ENCODE measurements at places on chromosomes 6 and 20.
A peak's percentile ranks its signal among the peaks of the same experiment; 100 is the strongest.

DNA sequence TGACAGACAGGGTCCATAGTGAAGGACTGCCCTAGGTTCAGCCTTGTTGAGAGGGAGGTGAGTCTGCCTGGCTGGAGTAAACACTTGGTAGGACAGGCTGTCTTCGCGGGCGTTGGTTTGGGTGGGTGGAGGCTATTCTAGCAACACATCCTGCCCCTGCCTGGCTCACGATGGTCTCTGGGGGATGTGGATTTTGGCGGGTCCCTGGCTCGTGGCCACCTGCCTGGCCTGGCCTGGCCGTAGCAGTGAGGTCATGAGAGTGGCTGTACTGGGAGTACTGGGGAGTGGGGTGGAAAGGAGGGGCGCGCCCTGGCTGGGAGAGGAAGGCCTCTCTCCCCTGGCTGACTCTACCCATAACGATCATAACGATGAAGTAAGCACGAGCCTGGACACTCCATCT lies 30.2 kb upstream of the MRPS18A start:
- no peak for DNase-seq

GRCh38 chr6:35603326-35604202 lies 85.2 kb downstream of the FKBP5 start:
- DNase-seq, result no peak

GRCh38 chr6:116928677-116929076 lies 51.6 kb downstream of the RFX6 start:
- DNase-seq, result no peak

- no peak for DNase-seq
Observed at GRCh38 chr6:166579237-166579850, 7.1 kb downstream of the RAMACL start.

DNA sequence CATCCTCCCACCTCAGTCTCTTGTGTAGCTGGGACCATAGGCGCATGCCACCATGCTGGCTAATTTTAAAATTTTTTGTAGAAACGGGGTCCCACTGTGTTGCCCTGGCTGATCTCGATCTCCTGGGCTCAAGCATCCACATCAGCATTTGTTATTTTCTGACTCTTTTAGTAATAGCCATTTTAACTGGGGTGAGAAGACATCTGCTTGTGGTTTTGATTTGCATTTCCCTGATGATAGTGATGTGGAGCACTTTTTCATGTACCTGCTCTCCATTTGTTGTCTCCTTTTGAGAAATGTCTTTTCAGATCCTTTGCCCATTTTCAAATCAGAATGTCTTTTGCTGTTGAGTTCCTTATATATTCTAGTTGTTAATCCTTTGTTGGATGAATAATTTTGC lies 22.2 kb upstream of the TULP4 start:
- peak; percentile 33 for DNase-seq

DNA sequence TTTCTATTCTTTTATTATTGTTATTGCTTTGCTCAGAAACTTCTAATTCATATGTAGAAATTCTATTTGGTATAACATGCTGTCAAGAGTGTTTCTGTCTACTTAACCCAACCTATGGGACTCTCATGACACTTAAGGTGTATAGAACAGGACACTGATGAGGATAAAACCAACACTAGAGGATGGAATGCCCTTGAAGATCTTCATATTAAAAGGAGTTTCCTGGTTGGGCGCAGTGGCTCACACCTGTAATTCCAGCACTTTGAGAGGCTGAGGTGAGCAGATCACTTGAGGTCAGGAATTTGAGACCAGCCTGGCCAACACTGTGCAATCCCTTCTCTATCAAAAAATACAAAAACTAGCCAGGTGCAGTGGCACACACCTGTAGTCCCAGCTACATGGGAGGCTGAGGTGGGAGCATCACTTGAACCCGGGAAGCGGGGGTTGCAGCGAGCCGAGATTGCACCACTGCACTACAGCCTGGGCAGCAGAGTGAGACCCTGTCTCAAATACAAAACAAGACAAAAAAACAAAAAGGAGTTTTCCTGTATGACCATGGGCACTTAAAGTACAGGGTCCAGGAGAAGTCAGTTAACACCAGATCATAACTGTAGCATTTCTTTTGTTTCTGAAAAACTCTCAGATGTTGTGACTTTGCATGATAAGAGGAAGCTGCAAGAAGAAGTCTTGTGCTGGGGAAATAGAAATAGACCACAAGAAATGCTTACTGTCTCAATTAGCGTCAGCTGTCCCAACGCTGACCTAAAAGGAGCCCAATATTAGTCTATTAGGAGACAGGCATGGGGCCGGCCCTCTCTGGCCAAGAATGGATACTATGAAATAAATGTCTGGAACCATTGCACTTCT lies 38.9 kb upstream of the CD2AP start:
- no peak for DNase-seq

DNA sequence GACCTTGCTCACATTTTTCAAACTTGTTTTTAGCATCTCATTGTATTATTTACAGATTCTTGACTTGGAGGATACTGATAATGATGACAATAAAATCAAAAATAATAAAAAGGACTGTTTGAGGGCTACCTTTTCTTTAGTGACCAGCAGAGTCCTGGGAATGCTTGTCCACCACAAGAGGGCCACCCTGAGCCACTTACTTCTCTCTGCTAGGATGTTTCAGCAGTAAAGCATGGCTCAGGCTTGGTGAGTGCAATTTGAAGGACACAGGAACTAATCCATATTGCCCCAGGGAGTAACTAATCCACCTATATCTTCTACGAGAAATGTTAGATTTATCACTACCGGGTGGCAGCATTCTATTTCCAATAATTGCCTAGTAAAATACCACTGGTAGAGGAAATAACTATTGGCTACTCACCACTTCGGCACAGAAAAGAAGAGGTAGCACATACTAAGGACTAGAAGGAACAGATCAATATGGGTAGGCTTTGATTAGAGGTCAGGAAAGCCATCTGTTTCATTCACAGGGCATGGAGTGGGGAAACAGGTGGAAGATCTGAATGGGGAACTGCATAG lies 5.8 kb upstream of the KIAA0408 start:
- peak; percentile 69 for DNase-seq

- DNase-seq, result no peak
Observed at GRCh38 chr6:28969129-28969528, 36.0 kb downstream of the ZNF311 start.

- DNase-seq, result no peak
Observed at GRCh38 chr6:13300643-13301590, 27.4 kb downstream of the TBC1D7 start.

- DNase-seq, result no peak
Observed at GRCh38 chr6:142863981-142864380, 81.0 kb downstream of the HIVEP2 start.

DNA sequence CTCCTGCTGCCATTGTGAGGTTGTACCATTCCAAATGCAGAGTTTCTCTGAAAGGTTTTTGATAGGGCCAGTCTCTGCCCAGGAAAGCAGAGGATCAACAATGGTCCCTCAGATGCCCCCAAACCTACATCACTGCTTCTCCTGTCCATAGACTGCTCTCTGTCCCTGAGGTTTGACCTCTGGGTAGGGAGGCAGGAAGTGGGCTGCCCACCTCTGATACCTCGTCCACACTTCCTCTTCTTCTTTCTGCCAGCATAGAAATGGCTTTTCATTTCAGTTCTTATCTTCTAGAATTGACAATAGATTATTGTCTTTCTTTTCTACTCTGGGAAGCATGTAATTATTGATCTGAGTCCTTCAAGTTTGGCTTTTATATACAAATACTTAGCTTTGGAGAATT lies 170.6 kb downstream of the TRMT11 start:
- DNase-seq, result no peak

DNA sequence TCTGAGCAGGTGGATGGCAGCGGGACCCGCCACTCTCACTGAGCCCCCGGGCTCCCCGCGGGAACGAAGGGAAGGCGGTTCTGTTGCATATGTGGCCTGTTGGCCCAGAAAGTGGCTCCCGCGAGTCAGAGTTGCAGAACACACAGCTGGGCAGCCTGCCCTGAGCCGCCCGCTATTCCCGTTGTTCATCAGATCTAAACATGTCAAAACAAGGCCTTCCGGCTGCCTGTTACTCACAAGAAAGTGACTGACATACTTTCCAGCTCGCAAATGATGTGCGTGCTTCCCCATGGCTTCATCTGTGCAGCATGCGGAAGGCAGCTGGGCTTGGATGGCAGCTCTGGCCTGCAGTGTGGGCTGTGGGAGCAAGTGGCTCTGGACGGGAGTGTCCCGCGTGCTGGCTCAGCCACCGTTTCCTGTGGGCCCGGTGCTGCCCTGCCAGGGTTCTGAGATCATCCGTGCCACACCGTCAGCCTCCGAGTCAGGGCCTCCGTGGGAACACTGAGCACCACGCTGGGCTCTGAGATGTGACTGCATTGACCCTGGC lies 227.3 kb downstream of the ERMARD start:
- DNase-seq, result no peak

GRCh38 chr6:90160013-90160412 lies 136.6 kb downstream of the BACH2 start:
- DNase-seq, result no peak

DNA sequence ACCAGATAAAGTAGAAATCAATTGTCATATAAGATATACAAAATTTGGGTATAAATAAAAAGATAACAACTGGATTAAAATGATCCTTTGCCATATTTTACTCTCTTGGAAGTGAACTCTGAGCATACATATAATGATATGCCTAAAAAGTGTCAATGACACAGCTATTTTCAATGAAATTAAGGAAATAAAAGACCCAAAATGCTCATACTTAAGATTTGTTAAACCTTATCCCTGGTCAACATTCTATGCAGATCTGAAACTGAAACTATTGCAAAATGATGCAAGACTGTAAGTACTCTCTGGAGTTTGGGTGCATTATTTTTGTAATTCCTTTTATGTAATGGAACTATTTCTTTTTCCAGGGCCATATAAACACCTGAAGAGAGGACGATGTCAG lies 119.0 kb upstream of the SGK1 start:
- DNase-seq, result peak; percentile 37

DNA sequence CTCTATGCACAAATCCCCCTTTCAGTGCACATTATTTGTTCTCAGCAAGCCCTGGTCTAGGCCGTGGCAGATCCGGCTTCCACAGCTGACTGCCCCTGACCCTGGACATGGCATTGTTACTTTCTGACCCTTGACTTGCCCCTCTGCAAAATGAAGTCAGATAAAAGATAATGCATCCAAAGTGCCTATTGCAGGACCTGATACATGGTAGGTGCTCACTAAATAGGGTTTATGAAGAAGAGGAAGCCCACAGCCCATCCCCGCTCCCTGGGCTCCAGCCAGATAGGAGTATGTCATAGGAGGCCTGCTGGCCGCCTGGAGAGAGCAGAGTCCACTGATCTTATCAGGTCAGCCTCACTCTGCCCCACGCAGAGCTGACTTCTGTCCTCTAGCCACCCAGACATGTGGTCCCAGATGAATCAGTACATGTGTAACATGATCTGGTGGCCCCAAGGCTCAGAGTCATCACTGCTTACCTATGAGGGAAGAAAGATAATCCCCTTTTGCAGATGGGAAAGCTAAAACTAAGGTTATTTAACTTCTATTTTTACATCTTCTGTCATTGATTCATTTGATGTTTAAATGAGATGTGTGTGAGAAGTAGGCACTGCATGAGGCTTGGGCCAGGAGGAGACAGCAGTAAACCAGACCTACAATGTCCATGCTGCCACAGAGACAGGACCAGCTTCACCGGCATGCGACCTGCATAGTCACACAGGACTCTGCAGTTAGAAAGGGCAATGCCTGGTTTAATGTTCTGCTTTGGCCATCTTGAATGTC lies 20.4 kb downstream of the MAFB start:
- no peak for DNase-seq

DNA sequence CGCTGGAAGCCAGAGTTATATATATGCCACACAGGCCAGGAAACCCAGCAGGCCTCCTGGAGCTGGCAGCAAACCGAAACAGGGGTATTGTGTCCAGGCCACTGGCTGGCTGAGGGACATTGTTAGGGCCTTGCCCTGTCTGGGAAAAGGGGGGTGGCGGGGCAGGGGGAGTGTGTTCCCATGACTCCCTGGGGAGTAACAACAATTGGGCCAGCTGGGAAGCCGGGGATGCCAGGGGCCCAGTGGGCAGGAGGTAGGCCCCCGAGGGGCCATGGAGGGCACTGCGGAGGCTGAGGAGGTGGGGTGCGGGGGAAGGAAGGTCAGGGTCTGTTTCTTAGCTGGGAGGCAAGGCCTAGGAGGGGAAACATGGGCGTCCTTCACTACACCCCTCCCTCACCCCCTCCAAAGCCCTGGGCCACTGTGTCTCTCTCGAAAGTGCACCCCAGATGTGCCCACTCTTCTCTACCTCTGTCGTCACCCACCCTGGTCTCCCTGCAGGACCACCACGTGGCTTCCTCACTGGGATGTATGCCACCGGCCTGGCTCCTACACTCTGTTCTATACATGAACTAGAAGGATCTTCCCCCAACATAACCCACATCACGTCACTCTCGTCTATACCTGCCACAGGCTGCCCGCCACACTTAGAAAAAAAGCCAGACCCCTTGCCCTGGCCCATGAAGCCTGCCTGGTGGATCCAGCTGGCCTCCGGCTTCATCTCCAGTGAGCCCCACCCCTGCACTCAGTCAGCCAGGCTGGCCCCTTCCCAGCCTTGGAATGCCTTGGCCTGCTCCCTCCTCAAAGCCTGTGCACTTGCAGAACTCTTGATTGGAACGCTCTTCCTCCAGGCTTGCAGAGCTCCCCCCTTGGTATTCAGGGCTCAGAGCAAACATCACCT lies 7.8 kb upstream of the E2F1 start:
- no peak for DNase-seq

DNA sequence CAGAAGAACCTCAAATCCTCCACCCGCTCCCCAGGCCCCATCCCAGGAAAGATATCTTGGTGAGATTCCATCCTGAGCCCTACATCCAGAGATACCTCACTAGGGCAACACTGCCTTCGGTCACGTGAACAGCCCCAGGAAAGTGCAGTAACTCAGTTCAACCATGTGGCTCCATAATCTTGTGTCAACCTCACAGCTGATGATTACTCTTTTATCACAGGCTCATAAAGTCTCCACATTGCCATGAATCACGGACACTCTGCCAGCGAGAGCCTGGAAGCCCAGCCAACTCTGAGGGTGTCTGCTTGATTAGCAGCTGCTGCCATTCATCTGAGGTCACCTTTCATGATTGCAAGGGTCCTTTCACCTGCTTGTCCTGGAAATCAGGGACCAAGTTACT lies 175.8 kb upstream of the LRFN2 start:
- DNase-seq, result no peak

GRCh38 chr6:137697267-137697938 lies 169.7 kb upstream of the TNFAIP3 start:
- no peak for DNase-seq

- DNase-seq, result no peak
Observed at GRCh38 chr6:95309545-95309944, 267.8 kb upstream of the MANEA start.

- DNase-seq, result no peak
Observed at GRCh38 chr6:56169366-56169765, 78.0 kb downstream of the COL21A1 start.

Data from activated CD4-positive, alpha-beta T cell treated with anti-CD3 and anti-CD28 coated beads, Interleukin-2, Interleukin-6, amounts not matched to agents 100 ng/mL and 50 ng/mL, durations not matched to agents 16 hours and 8 hours (primary cell).